Ovary (tissue), 10 donors: ENCODE measurements at places on chromosomes 3 and 15.

DNA sequence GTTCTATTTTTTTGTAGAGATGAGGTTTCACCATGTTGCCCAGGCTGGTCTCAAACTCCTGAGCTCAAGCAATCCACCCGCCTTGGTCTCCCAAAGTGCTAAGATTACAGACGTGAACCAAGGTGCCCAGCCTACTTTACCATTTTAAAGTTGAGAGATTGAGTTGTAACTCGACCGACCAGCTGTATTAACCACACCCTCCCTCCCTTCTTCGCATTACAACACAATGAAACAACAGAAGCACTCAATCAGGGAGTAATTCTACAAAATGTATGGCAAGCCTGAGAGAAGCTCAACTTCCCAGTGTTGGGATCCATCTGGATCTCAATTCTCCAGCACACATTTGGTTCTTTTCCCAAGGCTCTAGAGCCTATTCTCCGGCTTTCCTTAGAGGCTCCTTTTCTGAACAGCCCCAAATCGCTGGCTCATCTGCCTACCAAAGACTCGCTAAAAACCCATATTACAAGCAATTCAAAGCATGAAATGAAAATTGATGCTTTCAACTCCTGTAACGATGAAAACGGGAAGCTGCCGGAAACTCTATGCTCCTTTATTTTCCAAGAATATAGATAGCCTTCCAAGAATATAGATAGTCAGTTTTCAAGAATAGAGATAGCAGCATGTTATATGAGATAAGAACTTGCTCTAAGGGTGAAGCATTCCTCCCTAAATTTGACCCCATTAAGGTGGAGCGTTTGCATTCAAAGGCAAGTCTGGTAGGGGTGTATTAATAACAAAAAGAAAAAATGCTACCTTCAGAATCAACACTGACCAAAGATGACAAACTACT is 450.9 kb downstream of the MAGI1 start:
- no peak for DNase-seq

DNA sequence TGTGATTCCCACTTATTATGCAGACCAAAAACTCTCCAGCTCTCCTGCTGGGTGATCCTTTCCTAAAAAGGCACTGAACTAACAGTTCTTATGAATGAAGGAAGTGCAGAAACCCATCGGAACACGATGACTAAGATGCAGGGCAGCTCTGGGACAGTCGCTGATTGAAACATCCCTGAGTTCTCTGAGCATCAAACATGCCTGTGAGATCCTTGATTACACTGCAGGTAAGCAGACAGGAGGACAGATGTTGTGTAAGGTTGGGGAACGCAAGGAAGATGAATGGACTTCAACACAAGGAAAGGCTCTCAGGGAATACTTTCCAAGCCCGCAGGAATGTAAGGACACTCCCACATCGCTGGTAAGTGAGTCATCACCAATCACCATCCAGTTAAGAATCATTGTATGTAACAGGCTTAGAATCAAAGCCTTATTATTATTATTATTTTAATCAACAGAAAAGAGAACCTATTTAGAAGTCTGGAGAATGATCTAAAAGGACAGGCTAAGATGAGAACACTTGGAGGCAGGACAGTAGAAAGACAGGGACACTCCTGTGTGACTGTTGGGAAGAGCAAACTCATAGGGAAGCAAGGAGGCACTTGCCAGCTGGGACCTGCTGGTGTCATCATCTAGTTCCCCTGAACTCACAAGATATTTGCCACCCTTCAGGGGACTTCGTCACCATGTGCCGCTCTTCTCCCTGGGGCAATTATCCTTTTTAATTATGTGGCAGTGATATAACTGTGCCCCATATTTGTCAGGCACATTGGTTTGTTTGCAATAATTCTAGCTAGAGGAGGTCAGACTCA is 26.0 kb downstream of the TMEM158 start:
- DNase-seq = no peak

DNA sequence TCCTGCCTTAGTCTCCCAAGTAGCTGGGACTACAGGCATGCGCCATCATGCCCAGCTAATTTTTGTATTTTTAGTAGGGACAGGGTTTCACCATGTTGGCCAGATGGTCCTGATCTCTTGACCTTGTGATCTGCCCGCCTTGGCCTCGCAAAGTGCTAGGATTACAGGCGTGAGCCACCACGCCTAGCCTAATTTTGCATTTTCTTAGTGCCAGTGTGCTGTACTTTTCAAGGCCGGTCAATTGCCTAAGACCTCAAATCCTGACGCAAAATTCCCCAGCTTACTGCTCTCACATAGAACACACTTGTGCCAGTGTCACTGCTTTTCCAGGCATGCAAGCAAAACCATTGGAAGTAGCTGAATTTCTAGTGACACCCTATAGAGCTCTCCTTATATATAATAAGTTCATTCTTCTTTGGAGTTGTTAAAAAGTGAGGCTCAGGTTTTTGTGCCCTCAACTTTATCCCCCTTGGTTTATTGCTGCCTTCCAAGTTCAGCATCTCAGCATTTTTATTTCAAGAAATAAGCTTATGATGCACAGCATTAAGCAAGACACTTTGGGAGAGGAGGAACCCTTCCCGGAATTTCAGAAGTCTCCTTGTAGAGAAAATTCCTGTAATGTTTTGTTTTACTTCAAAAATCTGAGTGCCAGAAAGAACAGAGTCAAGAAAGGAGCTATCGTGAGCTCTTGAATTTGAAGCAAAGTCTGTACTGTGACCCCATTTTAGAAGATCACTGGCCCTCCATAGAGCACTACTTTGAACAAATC is 93.2 kb downstream of the FILIP1L start:
- DNase-seq = no peak

DNA sequence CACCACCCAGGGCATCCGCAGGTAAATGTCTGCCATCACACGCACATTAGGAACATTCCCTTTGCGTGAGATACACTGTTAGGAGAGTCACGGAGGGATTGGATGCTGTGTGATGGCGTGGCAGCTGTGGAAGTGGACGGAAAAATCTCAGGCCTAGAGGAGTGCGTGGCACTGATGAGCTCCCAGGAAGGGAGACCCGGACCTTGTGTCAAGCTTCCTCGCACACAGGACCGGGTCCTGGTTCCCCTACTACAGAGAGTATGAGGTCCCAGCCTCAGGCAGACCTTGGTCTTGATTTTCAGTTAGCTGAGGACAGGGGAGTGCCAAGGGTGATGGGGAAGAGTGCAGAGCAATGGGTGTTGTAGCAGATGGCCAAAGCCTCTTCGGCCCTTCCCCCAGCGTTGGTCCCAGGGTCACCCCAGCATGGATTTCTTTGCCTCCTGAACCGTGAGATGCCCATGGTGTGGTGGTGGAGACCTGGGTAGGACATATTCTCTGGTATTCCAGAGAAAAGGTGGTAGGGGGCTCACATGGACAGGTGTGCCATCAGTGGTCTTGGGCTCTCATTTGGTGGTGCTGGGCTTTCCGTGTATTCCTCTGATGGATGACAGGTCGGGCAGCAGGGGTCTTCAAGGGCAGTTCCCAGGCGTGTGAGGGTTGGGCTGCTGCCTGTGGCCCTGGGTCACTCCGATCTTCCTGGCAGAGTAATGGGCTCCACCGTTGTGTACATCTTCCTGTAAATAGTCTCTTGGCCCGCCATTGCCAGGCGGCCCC is 105.1 kb downstream of the SNRPN start:
- no peak for DNase-seq

DNA sequence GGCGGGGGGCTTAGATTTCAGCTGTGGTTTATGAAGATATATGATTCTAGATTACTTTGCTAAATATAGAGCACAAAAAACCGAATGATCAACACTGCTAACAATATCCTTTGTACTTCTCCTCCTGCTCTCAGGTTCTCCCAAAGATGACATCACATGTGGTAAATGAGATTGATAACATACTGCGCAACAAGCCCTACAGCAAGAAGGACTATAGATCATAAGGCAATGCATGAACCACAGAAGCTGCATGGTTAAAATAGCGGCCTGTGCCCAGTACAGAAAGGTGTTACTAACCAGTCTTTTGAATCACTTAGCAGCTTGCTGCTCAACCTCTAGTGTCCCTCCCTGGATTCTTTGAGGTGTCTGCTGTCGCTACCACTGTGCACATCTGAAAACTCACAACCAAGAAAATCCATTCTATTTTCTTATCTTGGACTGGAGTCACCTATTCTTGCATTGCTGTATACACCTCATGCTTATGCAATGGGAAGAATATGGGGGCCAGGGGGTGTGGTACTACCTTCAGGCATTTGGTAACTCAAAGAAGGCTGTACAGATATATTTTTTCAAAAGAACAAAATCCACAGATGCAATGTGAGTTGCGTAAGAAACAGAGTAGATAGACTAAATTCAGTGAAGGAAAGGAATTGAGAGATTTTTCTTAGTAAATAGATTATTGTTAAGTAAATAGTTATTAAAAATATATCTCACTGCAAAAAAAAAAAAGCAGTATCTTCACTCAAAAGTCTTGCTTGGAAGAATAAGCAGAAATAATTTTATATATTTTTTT is 18.2 kb downstream of the SSR3 start:
- no peak for DNase-seq

- no peak for DNase-seq
Observed at GRCh38 chr15:39552556-39552955, 28.3 kb upstream of the THBS1 start.

DNA sequence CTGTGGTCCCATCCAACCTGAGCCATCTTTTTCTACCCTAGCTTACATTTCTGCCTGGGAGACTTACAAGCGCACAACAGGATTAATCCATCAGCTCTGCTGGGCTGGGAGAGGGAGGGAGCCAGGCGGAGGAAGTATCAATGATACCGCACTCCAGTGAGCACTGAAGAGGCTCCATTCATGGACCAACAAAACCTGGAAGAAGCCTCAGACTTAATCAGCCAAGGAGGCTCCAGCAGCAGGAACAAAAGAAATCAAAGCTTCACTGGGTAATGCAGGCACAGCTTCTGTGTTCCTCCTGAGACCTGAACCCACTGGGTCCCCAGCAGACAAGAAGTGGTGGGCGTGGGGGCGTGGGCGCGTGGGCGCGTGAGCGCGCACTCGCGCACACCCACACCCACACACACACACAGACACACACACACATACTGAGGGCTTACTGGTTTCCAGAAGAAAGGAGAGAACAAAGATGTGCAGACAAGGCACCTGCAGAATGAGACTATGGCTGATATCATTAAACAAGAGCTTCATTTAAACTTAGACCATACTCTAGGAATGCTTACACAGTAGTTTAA is 87.0 kb upstream of the BOC start:
- no peak for DNase-seq
